ENCODE measurements at places on chromosomes 6 and 20.

DNA sequence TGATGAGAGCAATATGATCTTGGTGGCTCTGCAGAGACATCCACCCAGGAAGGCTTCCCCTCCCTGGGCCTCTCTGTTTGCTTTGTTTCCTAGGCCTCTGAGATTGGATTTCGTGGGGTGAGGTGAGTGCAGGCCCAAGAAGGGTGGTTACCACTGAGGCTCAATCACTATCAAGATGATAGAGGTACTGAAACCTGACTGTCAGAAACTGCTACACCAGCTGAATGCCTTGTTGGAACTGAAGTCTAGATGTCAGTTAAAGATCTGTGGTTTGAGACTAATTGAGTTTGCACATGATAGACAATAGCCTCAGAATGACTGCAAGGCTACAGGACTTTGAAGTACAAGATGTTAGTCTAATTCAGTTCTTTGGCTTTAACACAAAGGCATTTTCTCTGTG is 15.2 kb downstream of the VNN1 start:
- DNase-seq, result no peak

GRCh38 chr20:16552015-16552414 is 21.2 kb downstream of the KIF16B start:
- DNase-seq, result no peak

GRCh38 chr6:31871046-31871659 is 7.6 kb downstream of the SLC44A4 start:
- DNase-seq, result no peak

- DNase-seq, result no peak
Measured at GRCh38 chr6:39814236-39814635, 22.1 kb downstream of the DAAM2 start.

GRCh38 chr6:134176264-134176975 is 124.0 kb upstream of the SLC2A12 start:
- DNase-seq, result peak; percentile 42

- no peak for DNase-seq
Measured at GRCh38 chr6:167475947-167476346, 151.1 kb downstream of the TTLL2 start.

DNA sequence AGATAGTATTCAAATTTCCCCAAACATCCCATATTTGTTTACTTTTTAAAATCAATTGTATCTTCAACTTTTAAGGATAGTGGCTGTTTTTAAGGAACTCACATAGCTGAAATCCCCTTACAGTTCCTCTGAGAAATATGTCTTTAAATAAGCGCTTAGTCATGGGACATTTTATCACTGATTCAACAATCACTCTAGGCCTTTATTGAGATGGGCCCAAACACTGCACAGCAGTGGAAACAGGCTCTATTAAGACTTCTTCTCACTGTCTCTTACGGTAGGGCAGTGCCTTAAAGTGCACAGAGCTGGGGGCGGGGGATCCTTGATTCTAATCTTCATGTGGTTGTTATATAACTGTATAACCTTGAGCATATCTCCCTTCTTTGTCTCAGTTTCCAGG is 59.8 kb upstream of the RREB1 start:
- DNase-seq, result no peak

DNA sequence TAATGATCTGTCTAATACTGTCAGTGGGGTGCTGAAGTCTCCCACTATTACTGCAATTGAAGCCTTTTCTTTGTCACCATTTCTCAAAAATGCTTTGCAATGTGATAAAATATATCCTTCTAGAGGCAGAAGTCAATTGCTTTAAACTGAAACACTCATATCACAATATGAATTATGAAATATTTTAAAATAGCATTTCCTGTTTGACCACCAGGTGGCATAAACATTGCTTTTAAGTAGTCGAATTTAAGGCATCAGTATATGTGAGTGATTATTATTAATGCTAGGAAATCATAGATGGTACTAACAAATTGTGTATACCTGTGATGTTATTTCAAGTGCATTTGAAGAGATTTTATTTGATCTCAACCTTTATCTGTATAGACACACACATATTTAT is 87.5 kb downstream of the MEI4 start:
- DNase-seq, result no peak

DNA sequence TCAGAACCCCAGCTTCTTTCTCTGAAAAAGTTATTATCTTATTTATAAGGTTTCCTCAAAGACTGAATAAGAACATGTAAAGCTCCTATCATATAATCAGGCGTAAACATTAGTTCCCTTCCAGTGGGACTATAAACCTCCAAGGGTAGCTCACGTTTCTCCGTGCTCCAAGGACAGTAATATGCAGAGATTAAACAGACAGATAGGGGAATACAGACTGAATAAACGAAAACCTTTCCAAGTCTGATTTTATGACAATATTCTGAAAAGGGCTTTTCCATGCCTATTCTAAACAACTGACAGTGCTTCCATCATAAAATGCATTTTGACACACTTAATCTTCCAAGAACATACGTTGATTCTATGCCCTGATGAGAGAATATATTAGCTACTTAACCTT is 22.8 kb downstream of the BACH2 start:
- DNase-seq, result no peak

DNA sequence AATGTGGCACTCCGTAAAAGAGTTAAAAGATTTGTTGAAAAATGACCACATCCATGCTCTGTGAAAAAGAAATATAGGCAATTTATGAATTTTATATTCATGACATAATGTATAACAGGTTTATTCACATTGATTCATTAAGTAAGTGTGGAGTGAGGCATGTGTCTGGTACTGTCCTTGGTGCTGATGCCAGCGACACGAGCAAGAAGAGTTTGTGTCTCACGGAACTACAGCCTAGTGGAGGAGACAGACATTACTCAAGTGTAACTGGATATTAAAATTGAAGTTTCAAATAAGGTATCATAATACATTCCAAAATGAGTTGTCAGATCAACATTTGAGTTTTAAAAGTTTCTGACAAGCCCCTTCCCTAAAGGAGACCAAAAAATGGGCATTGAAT is 158.2 kb upstream of the PRND start:
- no peak for DNase-seq

GRCh38 chr20:54305421-54305820 is 97.5 kb downstream of the PFDN4 start:
- no peak for DNase-seq

DNA sequence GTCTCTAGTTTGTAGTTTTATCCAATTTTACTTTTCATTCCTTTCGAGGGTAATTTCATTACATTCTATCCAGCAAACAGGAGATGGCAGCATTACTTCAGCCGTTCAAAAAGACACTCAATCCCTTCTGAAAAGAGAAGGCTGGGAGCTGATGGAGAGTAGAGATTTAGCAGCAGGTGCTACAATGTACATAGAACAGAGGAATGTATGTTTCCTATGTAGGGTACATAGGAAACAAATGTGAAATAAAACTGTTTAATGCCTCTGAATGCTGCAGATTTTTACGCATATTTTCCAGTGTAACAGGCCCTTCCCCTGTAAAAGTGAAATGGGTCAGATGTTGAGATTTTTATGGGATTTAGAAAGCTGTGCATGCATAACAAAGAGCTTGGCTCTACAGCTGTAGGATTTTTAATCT is 16.0 kb downstream of the RPS12 start:
- no peak for DNase-seq

GRCh38 chr20:55472704-55473103 is 532.6 kb downstream of the CBLN4 start:
- no peak for DNase-seq

GRCh38 chr6:14066782-14067406 is 50.7 kb upstream of the CD83 start:
- no peak for DNase-seq

DNA sequence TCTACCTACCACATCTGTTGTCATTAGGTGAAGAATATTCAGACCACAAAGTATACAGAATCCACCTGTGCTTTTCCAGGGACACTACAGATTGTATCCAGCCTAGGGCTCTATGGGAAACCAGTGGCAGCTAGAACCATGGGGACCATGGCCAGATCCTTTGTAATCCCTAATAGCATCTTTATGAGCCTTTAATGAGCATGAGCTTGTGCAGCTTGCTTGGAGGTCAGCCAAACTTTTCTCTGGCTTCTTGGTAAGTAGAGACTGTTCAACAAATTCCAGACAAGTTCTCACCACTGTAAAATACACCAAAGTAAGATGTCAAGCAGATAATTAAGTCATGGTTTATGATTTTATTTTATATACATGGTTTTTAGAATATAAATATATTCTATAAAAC is 301.6 kb upstream of the ADGRB3 start:
- no peak for DNase-seq

DNA sequence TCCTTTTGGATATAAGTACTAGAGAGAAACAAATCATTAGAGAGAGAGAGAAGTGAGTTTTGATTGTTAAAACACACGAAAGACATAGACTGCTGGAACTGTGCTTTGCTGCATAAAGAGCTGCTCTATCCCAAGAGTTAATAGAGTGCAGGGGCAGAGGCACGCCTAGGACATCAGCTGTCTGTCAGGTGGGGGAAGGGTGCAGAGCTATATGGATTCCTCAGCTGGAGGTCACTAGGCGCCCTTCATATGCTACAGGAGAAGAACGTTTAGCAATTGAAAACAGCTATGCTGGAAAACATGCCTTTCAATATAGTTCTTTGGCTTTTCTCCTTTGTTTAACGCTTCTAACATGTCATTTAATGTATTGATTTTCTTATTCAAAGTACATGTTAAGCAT is 169.0 kb upstream of the MCHR2 start:
- DNase-seq, result no peak

GRCh38 chr20:1587781-1588532 is 30.5 kb upstream of the SIRPD start:
- DNase-seq, result no peak

- DNase-seq, result no peak
Measured at GRCh38 chr20:8972963-8973705, 95.8 kb upstream of the PLCB4 start.

GRCh38 chr20:57323034-57323433 is 6.6 kb upstream of the SPO11 start:
- no peak for DNase-seq

- no peak for DNase-seq
Measured at GRCh38 chr6:123908797-123909196, 105.1 kb downstream of the NKAIN2 start.

- peak; percentile 85 for DNase-seq
Measured at GRCh38 chr6:42547407-42548329, 16.2 kb upstream of the UBR2 start.

DNA sequence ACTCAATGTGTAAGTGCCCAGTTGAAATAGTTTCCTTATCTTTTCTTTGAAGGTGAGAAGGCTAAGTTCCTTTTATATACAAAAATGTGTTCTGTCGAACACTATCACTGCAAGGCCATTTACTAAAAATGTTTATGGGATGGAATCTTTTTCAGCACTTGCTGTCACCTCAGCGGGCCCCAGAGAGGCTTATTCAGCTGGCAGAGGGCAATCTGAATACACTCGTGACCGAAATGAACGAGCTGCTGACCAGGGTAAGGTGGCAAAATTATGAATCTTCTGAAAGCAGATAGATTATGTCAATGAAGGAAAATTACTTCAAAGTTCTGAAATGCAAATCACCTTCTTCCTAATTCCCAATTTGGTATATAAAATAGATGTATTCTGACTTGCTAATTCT is 340.2 kb downstream of the ARHGAP18 start:
- DNase-seq, result no peak

- no peak for DNase-seq
Measured at GRCh38 chr20:44081476-44081875, 105.5 kb downstream of the JPH2 start.

DNA sequence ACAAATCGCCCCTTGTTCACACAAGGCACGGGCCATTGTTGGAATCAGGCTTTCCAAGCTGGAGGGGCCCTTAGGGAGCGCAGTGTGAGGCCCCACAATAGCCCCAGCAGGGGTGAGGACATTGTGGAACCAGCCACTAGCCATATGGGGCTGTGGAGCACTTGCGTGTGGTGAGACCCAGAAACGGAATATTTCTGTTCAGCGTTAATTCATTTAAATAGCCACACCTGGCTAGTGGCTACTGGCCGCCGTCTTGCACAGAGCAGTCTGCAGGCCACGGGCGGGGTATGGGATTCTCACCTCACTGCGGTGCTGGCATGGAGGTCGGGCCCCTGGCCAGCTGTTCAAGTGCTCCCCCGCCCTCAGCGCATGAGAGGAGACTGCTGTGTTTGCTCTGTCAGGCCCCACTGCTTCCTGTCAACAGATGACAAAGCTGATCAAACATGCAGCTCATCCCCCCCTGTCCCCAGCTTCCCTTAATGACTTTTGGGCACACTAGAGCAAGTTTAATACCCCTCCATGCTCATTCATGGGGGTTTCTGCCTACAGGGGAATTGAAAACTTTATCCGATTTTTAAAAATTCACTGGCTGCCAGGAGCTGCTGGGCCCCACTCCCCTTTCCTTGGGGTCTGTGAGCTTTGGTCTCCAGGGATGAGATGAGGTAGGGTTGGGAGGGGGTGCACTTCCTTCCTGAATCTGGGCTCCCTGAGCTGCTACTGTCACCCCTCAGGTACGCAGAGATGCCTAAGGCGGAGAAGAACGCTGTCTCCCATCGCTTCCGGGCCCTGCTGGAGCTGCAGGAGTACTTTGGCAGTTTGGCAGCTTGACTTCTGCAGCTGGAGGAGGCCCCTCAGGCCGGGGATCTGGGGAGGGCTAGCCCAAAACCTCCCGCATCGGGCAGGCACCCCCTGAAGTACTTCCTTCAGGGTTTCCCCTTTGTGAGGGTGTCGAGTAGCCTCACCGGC is 13.6 kb downstream of the ITPA start:
- DNase-seq, result no peak

- DNase-seq, result peak; percentile 79
Measured at GRCh38 chr6:13445005-13445743, 42.2 kb downstream of the GFOD1 start.

DNA sequence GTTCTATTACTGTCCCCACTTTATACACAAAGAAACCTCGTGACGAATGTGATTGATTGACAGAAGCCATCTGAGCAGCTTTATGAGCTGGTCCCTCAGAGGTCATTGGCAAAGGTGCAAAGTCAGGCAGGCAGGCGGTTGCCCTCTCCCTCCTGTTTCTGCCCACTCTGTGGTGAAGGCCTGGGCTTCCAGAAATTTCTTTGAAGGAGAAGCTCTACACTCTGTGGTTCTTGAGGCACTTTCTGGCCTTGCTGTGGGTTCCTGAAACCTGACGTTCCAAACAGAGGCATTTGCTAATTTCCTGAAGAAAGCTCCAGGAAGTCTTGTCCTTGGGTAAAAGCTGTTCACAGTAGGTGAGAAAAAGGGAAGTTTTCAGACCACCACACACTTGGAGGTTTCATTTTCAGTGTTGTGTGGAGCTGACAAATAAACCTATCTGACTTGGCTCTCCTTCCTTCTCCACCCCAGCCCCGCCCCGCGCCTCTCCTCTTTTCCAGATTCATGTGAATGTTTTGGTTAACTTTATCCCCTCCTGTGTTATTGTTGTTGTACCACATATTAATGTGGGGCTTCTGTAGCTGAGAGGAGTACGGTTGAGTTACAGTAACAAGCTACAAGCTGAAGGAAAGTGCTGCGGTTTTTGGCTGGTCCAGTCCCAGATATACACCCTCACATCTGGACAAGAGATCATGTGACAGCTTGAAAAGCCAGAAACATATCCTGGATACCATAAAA is 274.1 kb downstream of the CLIC5 start:
- DNase-seq, result no peak

DNA sequence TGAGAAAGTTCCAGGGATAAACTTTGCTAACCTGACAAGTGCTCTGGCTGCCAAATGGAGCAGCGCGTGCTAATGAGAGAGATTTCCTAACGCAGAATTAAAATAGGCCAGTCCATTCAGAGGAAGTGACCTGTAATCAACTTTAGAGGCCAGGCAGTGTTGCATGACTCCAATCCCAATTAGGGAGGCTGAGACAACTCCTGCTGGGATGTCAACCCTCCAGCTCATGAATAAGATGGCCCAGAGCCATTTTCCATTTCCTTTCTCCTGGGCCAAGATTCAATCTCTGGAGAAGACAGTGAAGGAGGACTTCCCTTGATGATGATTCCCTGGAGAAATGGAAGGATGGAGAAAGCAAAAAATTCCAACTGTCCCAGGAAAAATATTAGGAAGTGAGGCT is 241.5 kb upstream of the RNF24 start:
- no peak for DNase-seq
